Activated CD8-positive, alpha-beta T cell treated with anti-CD3 and anti-CD28 coated beads for 36 hours (primary cell): ENCODE measurements at places on chromosomes 13 and 19.

- DNase-seq: no peak
These were observed 2.9 kb downstream of the CDC16 start for GRCh38 chr13:114237415-114238112.

DNA sequence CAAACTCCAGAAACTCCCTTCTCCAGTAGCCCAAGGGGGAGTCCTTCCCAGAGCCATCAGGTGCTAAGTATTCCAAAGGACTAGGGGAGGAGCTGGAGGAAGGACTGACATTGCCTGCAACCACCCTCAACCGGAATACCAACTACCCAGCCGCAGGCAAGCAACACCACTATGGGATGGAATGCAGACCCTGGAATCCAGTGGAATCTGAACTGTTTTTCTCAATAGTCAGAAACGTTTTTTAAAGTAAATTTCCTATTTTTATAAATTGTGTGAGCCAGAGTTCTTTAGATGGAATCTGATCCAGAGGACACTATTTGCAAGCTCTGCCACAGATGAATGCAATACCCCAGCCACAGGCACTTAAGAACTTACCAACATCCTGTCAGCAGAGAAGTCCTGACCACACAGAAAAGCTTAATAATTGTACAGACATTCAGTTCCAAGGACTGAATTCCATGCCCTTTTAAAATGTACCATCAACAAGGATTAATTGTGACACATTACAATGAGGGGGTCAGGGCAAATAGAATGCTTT is 92.1 kb downstream of the USP12 start:
- DNase-seq: no peak

GRCh38 chr19:32251634-32252332 is 93.6 kb upstream of the ZNF507 start:
- no peak for DNase-seq

DNA sequence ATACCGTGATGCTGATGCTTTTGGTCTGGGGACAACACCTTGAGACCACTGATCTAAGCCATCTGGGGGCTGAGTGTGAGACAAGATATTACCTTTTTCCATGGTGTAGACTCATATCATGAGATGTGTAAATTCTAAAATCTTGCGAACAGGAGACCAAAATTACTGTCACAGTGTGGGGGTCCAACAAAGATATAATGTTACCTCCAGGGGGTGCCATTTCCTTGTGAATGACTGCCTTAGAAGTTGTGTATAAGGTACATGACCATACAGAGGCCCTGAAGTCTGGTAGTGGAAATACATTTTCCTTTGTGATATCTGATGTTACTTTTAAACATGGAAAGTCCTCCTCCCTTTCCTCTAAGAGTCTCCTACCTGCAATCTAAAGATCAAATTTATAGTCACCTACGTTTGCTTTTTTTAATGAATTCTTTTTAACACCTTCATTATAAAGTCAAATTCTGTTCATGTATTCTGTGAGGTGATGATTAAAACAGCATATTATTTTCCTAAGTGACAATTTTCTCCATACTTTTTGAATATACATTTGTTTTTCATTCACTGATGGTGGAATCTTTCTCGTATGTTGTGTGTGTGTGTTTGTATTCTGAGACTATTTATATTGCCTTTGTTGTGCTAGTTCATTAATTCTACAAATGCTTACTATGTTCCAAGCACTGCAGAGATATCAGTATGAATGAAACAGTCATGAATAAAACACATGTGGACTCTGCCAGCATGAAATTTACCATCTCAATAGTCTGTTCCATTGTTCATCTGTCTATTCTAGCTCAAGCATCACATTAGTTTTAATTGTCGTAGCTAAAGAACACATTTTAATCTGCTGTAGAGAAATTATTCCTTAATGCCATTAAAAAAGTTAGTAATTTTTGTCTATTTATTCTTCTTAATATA is 113.7 kb downstream of the RFC3 start:
- peak; percentile 12 for DNase-seq

GRCh38 chr13:35720690-35721554 is 244.4 kb upstream of the MAB21L1 start:
- peak; percentile 61 for DNase-seq

GRCh38 chr13:33123066-33123859 is 107.0 kb downstream of the KL start:
- DNase-seq: no peak

GRCh38 chr13:87331178-87331577 is 340.0 kb upstream of the SLITRK5 start:
- DNase-seq: no peak

- no peak for DNase-seq
These were observed 12.9 kb downstream of the SPC24 start for GRCh38 chr19:11142528-11143171.

GRCh38 chr19:47707135-47707925 is 5.9 kb upstream of the EHD2 start:
- DNase-seq: peak; percentile 88

DNA sequence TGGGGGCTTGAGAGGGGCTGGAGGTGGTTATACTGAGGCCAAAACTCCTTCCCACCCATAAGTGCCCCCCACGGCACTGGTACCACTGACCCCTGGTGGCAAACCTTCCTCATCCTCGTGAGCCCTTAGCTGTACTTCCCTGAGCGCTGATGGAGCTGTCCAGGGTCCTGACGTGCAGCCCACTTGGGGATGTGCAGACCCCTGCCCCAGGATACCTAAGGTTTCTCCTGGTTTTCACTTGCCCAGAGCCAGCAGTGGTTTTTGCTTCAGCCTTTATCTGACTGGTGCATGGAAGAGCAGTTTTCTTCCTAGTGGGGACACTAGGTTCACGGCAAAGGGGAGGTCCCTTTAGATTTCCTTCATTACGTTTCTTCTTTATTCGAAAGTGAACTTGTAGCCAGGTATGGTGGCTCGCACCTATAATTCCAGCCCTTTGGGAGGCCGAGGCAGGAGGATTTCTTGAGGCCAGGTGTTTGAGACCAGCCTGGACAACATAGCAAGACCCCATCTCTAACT is 28.7 kb upstream of the KCTD15 start:
- peak; percentile 42 for DNase-seq

- DNase-seq: no peak
These were observed 432.2 kb upstream of the ZNF507 start for GRCh38 chr19:31913103-31913661.

DNA sequence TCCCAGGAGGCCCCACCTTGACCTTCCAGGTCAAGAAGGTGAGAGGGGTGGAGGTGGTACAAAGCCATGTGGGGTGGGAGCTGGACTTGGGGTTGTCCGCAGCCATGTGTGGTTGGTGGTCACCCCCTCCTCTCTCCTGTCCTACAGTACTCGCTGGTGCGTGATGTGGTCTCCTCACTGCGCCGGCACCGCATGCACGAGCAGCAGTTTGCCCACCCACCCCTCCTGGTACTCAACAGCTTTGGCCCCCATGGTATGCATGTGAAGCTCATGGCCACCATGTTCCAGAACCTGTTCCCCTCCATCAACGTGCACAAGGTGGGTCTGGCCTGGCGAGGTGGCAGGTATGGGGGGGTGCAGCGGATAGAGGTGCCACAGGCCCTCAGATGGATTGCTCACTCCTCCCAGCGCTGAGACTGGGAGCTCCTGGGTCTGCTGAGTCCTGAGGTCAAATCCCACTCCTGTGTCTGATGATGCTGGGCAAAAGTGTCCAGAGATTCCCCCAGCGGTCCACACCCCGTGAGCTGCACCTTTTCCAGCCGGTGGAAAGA is 1.7 kb downstream of the PPAN start:
- no peak for DNase-seq

DNA sequence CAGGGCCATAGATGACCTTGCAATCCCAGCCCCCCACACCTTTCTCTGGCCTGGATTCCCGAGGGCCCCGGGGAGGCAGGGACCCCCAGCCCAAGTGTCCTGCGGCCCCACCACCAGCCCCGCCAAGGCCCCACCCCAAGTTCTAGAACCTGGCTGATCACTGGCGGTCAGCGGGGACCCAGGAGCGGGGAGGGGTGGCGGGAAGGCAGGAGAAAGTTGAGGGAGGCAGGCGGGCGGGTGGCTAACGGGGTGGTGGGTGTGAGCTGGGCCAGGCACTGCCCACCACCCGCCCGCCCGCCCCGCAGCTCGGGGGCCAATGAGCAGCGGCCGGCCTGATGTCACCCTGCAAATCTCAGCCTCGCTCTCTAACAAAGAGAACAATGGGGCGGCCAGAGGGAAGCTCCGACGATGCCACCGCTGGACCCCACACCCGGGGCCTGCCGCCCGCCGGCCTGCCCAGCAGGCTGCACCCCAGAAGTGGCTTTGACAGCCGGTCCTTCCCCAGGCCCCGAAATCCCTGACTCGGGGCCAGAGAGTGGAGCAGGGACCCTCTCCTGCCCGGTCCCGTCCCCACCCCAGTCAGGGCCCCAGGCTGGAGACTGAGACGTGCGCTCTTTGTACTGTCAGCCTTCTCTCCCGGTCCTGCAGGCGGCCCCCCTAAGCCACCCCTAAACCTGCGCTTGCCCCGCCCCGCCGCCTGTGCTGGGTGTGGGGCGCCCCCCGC is 1.6 kb downstream of the MEX3D start:
- no peak for DNase-seq

DNA sequence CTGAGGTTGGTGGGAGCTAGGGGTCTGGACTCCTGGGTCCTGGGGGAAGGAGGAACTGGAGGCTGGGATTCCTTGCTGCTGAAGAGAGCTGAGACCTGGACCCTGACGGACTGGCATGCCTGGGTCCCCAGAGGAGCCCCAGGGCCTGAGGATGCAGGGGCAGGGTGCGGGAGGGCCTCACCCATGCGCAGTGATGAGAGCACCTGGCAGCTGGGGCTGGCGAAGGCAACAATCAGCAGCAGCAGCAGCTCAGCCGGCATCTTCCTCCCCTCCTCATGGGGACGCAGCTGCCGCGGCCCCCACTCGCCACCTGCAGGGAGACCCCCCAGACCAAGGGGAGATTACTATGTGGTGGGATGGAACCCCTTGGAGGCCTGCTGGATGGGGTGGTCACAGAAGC is 4.5 kb downstream of the GRIK5 start:
- DNase-seq: no peak

GRCh38 chr13:73075954-73076353 is 17.1 kb downstream of the KLF5 start:
- DNase-seq: no peak

DNA sequence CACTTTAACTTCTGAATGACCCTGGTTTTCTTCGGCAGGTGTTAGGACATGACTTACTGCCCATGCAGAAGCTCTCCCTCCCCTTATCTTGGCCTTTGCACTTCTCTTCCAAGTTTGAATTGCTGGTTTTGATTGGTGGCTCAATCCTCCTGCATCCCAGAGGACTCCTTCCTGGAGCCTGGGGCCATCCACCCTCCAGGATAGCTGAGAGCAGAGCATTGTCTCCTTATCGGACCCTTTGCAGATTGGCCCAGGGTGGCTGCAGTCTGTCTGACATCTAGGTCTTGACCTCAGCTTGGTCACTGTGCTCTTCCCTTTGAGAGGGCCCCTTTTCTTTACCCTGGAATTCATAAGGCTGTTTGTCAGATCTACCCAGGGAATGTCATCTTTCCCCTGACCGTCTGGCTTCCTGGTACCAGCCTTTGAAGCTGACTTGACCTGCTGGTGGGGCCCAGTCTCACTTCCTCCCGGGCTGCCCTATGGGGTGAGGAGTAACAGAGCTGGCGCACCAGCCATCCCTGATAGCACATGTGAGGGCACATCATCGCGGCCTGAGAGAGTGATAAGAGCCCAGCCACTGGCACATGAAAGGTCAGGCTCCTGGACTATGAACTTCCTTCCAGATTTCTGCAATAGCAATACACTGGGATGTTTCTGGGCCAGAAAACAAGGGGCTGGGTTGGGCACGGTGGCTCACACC is 172.9 kb upstream of the UBL3 start:
- no peak for DNase-seq

GRCh38 chr13:90197722-90198121 is 1149.8 kb upstream of the MIR17HG start:
- DNase-seq: no peak

- DNase-seq: no peak
These were observed 1.1 kb downstream of the COX6B2 start for GRCh38 chr19:55353356-55353802.

GRCh38 chr13:23321535-23322241 is 111.8 kb downstream of the SACS start:
- peak; percentile 46 for DNase-seq

DNA sequence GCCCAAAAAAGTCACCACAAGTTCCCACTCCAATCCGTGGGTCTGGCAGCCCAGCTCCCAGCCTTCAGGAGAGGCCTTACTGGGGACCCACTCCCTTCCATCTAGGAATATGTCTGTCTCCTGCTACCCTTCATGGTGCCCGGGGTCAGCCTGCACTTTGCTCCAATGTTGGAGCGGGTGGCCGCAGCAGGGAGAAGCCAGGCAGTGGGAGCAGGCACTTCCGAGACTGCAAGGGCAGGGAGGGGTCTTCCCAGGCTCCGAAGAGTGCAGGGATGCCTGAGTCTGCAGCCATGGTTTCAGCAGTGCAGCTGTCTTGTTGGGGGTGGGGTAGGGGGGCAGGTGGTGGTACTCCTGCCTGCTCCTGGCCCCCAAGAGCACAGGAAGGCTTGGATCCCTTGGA is 1616.2 kb downstream of the SLITRK5 start:
- DNase-seq: no peak

DNA sequence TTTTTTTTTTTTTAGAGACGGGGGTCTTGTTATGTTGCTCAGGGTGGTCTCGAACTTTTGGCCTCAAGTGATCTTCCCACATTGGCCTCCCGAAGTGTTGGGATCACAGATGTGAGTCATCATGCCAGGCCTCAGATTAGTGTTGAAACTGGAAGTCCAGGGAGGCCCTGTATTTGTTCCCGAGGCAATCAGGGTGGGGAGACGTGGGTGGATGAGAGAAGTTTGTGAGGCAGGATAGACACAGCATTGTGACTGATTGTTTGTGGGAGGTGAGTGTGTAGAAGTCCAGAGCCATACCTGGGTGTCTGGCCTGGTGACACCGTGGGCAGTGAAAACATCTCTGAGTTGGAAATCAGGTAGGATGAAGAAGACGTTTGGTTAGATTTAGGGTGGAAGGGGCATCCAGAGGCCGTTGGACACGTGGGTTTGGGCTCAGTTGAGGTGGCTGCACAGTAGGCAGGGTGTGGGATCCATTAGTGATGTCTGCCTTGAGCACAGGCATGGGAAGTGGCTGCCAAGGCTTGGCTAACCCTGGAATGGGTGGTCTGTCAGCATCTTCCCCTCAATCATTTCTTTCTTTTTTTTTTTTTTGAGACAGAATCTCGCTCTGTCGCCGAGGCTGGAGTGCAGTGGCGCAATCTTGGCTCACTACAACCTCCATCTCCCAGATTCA is 12.4 kb downstream of the RTN2 start:
- DNase-seq: no peak

- no peak for DNase-seq
These were observed 9.4 kb downstream of the TIMM13 start for GRCh38 chr19:2417881-2418406.

DNA sequence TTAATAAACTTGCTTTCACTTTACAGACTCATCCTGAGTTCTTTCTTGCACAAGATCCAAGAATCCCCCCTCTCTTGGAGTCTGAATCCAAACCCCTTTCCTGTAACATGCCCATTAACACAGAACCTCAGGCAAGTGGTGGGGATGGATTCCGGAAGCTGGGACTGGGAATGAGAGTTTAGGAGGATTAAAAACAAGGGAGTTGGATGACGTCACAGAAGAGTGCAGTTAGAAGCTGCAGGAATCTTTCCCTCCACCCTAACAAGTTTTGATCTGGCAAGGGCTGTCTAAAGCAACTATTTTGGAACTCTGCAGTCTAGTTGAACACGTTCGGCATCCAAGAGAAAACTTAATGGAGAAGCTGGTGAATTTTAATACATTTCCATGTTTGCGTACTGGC is 48.2 kb upstream of the PEPD start:
- no peak for DNase-seq
